Renal cortex interstitium (tissue), 15 donors: ENCODE measurements at places on chromosomes 5 and 9. TPM values are rescaled to one million over a fixed set of nuclear protein-coding genes. Genes with fewer than 3 reads are reported as not detected.

DNA sequence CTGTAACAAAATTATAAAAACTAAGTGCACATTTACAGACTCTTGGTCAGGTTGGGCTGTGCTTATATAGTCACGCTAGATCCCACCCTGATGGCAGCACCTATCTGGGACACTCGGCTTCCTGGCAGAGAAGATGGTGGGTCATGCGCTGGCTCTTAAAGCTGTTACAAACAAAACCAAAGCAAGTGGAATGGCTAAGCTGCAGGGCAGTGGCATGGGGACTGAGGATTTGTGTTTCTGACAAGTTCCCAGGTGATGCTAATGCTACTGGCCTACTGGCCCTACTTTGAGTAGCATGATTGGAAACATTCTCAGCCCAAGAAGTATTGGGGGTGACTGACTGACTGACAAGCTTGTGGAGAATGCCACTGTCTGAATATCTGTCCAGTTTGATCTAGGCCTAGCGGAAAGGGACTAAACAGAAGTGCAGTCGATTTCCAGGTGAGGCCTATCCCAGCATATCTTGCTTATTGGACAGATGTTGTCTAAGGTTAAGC lies 8.3 kb downstream of the BTF3 start:
- no peak for DNase-seq

GRCh38 chr5:40052808-40053207 lies 626.9 kb upstream of the PTGER4 start:
- no peak for DNase-seq

DNA sequence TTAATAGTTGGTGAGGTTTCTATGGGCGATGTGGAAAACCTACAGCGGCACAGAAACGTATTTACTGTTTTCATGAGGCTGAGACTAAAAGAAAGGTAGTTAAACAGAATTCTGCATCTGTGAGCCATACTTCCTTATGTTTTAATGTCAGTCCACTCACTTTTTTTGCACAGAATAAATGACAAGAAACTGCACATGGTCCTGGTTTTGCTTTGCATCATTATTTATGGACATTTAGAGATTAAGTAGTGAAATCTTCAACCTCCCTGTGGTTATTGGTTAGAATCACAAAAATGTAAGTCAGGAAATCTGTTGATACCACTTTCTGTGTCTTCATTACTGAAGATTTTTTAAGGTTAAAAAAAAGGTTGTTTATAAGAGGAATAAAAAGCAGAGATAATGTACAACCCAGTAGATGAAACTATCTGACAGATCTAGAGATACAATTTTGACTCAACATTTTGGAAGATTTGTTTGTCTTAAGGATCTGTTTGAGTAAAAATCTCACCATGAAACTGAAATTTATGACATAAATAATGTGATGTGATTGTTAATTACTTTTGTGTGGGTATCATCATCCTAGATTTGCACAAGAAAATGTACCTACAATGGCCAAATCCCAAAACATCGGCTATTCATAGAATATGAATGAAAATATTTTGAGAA lies 2.4 kb downstream of the PRR16 start:
- no peak for DNase-seq

- DNase-seq, result no peak
Measured at GRCh38 chr5:146510559-146511125, 5.3 kb downstream of the GPR151 start.

- no peak for DNase-seq
Measured at GRCh38 chr5:152102057-152102456, 177.4 kb upstream of the GLRA1 start.

The NR2F1 gene
- polyA plus RNA-seq, result 328 TPM

The FAM78A gene
- polyA plus RNA-seq, result 2.6 TPM

The NAIF1 gene
- polyA plus RNA-seq, result 10.3 TPM
